ENCODE measurements at places on chromosomes 3 and 15. TPM values are rescaled to one million over a fixed set of nuclear protein-coding genes. Genes with fewer than 3 reads are reported as not detected.
A peak's percentile ranks its signal among the peaks of the same experiment; 100 is the strongest.

SLC6A1 gene
- total RNA-seq = 1.2 TPM

SIDT1 gene
- 14.0 TPM for total RNA-seq

MINAR1 gene
- total RNA-seq = 0.95 TPM

PLEKHO2 gene
- total RNA-seq = 53.8 TPM

LRTM1 gene
- total RNA-seq = not detected

GASK1A gene
- 37.3 TPM for total RNA-seq

DNA sequence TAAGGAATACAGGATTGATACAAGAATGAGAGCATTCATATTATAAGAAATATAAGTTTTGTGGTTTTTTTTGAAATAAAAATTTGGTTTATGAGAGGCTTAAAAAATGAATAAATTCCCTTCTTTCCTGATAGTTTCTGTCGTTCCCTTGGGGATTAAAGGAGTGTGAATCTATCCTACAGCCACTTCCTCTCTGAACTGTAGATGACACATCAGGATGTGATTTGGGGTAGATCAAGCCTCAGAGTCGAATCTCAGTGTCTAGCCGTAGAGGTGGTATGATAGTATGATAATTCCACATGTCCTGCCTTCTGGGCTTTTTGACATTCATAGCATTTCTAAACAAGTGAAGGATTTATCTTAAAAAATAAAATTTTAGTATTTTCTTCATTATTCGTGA, 343.1 kb downstream of the LPP start:
- H3K36me3 ChIP-seq = no peaks in the 10 kb centered on the region
- peaks cover 36% of the 10 kb centered on the region for H3K4me1 ChIP-seq
- H3K27me3 ChIP-seq = no peaks in the 10 kb centered on the region

- H3K4me3 ChIP-seq = no peak overlapping the region
- H3K27ac ChIP-seq = peak overlapping the region; percentile 70
- peaks cover 27% of the 10 kb centered on the region for H3K4me1 ChIP-seq
- peaks cover 3% of the 10 kb centered on the region for H3K36me3 ChIP-seq
- no peak for DNase-seq
- H3K27me3 ChIP-seq = no peaks in the 10 kb centered on the region
These were observed 37.7 kb downstream of the SYNM start for GRCh38 chr15:99142562-99142961.

DNA sequence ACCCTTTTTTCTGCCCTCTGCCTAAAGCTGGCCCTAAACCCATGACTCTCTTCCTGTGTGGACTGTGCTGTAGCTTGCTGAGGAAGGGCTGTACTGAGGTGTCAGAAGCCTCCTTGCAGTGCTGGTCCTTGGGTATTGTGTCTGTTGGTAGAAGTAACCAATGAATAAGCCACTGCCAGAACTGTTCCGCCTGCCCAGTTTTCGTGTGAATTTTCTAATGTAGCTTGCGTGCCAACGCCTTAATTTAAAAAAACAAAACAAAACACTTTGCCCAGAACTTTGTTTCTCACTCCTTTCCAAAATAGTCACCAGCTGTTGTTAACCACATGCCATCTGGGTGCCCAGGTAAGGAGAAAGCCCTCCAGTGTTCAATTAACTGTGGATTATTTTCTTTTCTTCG, 101.9 kb downstream of the KLHL25 start:
- peak overlapping the region; percentile 0 for H3K27ac ChIP-seq
- no peaks in the 10 kb centered on the region for H3K27me3 ChIP-seq
- peak overlapping the region; percentile 6 for H3K4me3 ChIP-seq
- no peak for DNase-seq
- peaks cover 20% of the 10 kb centered on the region for H3K4me1 ChIP-seq

DNA sequence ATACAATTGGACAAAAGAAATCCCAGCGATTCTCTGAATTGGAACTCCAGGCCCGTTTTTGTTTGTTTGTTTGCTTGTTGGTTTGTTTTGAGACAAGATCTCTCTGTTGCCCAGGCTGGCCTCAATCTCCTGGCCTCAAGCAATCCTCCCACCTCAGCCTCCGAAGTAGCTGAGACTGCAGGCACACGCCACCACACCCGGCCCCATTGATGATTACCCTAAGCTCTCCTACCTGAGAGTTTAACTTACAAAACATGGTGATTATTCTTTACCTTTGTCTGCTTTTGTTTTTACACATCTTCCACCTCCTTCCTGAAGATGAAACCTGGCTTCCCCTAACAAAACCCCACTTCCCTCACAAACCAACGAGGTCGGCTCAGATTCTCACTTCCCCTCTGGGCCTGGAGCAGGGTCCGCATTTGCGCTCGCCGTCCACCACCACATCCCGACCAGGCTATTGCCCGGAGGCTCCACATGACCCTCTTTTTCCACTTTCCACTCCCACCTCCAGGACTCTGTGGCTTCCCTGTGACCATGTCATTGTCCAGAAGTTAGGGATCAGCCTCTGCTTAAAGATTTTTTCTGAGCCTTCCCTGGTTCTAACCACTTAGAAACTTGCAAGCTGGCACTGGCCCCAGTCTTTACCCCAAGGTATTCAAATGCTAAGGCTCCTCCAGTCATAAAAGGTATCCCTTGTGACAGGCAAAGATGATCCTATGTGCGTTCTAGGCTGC, 14.8 kb downstream of the KLHL6 start:
- H3K4me3 ChIP-seq = no peak overlapping the region
- no peaks in the 10 kb centered on the region for H3K36me3 ChIP-seq
- no peak for DNase-seq
- H3K27me3 ChIP-seq = no peaks in the 10 kb centered on the region
- no peak overlapping the region for H3K27ac ChIP-seq

GRCh38 chr15:62940755-62941361, 101.7 kb upstream of the TPM1 start:
- no peaks in the 10 kb centered on the region for H3K36me3 ChIP-seq
- peak; percentile 78 for DNase-seq
- H3K4me1 ChIP-seq = peaks cover 28% of the 10 kb centered on the region
- H3K27ac ChIP-seq = peak overlapping the region; percentile 88

DNA sequence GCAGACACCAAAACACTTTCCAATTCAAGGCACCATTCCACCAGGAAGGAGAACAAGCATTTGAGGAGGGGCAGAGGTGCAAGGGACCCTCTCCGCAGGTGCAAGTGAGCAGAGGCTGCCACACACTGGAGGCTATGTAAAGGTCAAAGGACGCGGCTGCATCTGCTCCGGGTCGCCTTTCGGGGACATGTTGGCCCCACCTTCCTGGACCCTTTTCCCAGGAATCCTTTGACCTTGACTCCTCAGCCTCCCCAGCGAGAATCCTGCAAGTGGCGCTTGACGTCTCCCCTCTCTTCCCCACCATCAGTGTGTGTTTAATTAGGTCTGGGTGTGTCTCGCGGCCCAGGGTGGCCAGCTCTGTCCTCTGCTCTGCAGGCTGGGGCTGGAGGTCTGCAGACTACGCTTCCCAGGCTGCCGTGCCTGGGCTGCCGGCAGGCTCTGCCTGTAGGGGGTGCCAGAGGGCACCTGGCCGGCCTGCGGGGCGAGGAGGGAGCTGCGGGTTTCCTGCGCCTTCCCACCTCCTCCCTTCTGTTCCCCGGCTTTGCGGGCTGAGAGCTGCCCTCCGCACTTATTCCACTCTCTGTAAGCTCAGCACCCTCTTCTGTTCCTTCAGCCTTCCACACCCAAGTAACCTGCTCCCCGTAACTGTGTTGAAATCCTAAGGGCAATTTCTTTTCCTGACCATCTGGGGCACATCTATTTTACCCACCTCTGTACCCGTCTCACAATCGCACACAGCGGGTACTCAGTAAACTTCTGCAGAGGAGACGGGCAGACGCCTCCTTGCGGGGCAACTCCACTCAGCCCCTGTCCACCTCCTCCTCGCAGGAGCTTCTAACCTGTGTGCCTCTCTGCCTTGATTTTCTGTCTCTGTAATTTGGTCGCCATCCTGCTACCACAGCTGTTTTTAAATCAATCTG, 129.8 kb downstream of the NSMCE3 start:
- no peaks in the 10 kb centered on the region for H3K4me1 ChIP-seq
- H3K27me3 ChIP-seq = no peaks in the 10 kb centered on the region
- H3K36me3 ChIP-seq = no peaks in the 10 kb centered on the region
- H3K27ac ChIP-seq = no peak overlapping the region
- H3K4me3 ChIP-seq = peak overlapping the region; percentile 12

- H3K27ac ChIP-seq = no peak overlapping the region
- no peaks in the 10 kb centered on the region for H3K27me3 ChIP-seq
- H3K4me1 ChIP-seq = peaks cover 10% of the 10 kb centered on the region
These were observed 800.7 kb downstream of the DIPK2A start for GRCh38 chr3:144772372-144772771.

DNA sequence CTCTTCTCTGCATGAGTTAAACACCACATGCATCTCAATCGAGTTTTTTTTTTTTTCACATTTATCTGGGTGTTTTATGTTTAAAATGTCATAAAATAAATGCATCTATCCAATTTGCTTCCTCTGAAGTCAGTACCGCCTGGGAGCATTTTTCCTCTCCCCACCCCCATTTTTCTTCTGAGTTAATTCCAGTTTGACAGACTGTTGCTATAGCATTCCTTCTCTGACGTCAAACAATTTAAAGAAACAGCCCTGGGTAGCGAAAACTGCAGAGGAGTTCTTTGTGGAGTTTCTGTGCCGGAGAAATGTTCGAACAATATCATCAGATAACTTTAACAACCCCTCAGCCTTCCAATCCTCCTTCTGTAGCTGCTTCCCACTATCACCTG, 900 bp upstream of the GNB4 start:
- H3K36me3 ChIP-seq = no peaks in the 10 kb centered on the region
- no peaks in the 10 kb centered on the region for H3K27me3 ChIP-seq
- peak overlapping the region; percentile 84 for H3K27ac ChIP-seq

GRCh38 chr3:151462278-151462780, 1.5 kb upstream of the IGSF10 start:
- H3K36me3 ChIP-seq = no peaks in the 10 kb centered on the region
- H3K4me3 ChIP-seq = no peak overlapping the region
- H3K4me1 ChIP-seq = peaks cover 9% of the 10 kb centered on the region
- H3K27ac ChIP-seq = no peak overlapping the region
- no peak for DNase-seq

DNA sequence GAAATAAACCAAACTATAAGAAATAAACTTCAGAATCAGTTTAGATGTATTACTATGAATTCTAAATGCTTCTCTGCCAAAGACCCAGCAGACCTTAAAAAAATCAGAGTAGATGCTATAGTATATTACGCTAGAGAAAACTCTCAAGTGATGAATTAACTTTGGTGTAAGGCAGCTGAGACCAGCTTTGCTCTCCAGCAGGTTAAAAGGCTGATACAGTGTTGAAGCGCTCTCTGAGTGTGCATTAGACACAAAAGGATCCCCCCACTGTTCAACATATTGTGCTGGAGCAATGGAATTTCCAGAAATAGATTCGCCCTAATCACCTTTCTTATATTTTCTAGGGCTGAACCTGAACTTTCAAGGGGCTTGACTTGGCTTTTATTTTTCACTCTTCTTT, 190.0 kb downstream of the EFHB start:
- H3K36me3 ChIP-seq = no peaks in the 10 kb centered on the region
- DNase-seq = no peak
- H3K4me1 ChIP-seq = no peaks in the 10 kb centered on the region
- no peak overlapping the region for H3K27ac ChIP-seq
- no peaks in the 10 kb centered on the region for H3K27me3 ChIP-seq

DNA sequence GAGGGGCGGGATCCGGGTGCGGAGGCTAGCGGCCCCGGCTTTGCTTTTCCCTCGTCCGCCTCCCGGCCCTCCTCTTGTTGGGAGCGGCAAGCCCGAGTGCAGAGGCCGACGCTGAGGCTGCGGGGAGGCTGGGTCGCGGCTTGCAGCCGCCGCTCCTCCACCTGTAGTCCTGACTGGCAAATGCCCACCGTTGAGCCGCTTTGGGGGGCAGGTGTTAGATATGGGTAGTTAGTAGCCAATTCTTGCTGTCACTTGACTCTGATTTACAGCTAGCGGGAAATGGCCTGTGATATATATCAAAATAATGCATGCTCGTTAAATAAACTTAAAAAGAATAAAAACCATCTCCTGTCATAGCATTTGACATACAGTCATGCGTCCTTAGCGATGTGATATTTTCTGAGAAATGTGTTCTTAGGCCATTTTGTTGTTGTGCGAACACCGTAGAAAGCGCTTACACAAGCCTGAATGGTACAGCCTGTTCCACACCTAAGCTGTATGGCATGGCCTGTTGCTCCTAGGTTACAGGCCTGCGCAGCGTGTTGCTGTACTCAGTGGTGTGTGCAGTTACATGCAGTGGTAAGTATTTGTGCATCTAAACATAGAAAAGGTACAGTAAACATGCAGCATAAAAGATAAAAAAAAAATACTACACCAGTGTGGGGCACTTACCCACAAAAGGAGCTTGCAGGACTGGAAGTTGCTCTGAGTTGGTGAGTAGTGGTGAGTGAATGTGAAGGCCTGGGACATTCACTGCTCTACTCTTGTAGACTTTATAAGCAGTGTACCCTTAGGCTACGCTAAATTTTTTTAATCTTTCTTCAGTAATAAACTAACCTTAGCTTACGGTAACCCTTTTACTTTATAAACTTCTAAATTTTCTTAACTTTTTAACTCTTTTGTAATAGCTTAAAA, 873 bp downstream of the CAPN7 start:
- peak; percentile 7 for DNase-seq
- H3K27me3 ChIP-seq = no peaks in the 10 kb centered on the region
- peak overlapping the region; percentile 97 for H3K27ac ChIP-seq
- H3K4me3 ChIP-seq = peak overlapping the region; percentile 93

DNA sequence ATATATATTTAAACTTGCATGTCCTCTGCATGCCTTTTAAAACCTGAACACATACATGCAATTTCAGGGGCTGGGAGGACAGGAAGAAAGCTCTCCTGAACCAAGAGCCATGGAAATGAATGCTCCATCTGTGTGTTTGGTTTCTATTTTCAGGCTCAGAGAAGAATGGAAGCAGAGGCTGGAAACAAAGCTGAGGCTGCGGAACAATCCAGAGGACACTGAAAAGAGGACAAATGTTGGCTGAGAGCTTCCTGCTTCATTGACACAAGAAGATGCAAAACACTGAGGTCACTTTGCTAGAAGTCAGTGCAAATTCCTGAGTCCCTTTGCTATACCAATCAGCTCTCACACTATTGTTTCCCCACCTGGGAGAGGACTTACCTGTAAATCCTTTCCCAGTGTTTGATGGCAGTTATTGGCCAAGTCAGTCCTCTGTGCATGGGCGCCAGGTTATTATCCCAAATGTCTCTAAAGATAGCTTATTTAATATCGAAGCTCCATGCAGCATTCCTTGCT, 12.7 kb downstream of the FAM240A start:
- no peaks in the 10 kb centered on the region for H3K27me3 ChIP-seq
- H3K4me1 ChIP-seq = peaks cover 15% of the 10 kb centered on the region
- H3K4me3 ChIP-seq = no peak overlapping the region
- no peaks in the 10 kb centered on the region for H3K36me3 ChIP-seq

DNA sequence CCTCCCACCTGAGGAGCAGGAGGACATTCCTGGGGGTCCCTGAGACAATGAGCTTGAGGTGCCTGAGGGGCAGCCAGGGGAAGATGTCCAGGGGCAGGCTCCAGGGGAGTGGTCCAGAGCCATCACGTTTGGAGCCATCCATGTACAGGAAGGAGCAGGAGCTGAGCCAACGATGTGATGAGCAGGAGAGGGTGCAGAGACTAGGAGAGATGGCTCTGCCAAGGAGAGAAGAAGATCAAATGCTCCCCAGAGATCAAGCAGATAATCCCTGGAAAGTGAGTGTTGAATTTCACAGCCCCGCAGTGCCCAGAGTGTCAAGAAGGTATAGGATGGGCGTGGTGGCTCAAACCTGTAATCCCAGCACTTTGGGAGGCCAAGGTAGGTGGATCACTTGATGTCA, 97.8 kb upstream of the HERC1 start:
- DNase-seq = no peak
- no peaks in the 10 kb centered on the region for H3K36me3 ChIP-seq
- H3K27ac ChIP-seq = no peak overlapping the region
- H3K27me3 ChIP-seq = no peaks in the 10 kb centered on the region

All from thoracic aorta (tissue), 2 donors.